CD4-positive, alpha-beta T cell treated with Interleukin-21 for 1 hour (primary cell): ENCODE measurements at places on chromosomes 2 and 18.

GRCh38 chr2:99545604-99546003 lies 55.8 kb upstream of the REV1 start:
- no peak for DNase-seq

GRCh38 chr2:20135631-20136050 lies 84.2 kb upstream of the LAPTM4A start:
- DNase-seq, result peak; percentile 8

DNA sequence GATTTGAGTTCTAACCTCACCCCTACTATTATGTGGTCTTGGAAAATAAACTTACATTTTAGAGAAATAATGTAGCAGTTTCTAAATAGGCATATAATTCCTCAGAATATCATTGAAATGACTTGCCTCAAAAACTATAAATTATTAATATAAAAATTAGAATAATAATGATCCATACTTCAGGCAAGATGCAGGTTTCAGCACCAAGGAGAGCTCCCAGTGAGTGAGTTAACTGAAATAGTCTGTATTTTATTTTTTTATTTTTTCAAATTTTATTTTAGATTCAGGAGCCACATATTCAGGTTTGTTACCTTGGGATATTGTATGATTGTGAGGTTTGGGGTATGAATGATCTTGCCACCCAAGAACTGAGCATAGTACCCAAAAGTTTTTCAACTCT lies 472.2 kb upstream of the DCC start:
- no peak for DNase-seq

- no peak for DNase-seq
These were observed 12.4 kb downstream of the NMI start for GRCh38 chr2:151277067-151277466.

DNA sequence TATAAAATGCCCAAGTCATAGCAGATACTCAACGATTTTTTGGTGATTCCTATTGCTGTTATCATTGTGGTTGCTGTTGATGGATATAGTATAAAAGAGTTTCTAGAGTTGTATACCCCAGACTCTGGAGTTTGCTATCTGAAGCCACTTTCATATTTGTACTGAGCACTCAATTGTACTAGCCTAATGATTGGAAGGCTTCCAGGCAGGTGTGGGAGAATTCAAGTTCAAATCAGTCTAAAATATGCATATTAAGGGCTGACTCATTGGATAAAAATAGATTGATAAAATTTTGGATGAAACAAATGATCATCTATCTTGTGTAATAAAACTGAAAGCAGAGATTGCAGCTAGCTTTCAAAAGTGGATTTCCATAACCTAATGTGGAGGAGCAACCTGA lies 122.9 kb downstream of the NEB start:
- no peak for DNase-seq

- DNase-seq, result no peak
These were observed 65.9 kb downstream of the MGAT5 start for GRCh38 chr2:134319596-134320254.
